CD8-positive, alpha-beta memory T cell (primary cell): ENCODE measurements at places on chromosomes 3 and 15. TPM values are rescaled to one million over a fixed set of nuclear protein-coding genes. Genes with fewer than 3 reads are reported as not detected.

GRCh38 chr3:190239325-190239724 lies 82.9 kb downstream of the CLDN1 start:
- DNase-seq = no peak

The ATG7 gene
- total RNA-seq = 28.2 TPM

DNA sequence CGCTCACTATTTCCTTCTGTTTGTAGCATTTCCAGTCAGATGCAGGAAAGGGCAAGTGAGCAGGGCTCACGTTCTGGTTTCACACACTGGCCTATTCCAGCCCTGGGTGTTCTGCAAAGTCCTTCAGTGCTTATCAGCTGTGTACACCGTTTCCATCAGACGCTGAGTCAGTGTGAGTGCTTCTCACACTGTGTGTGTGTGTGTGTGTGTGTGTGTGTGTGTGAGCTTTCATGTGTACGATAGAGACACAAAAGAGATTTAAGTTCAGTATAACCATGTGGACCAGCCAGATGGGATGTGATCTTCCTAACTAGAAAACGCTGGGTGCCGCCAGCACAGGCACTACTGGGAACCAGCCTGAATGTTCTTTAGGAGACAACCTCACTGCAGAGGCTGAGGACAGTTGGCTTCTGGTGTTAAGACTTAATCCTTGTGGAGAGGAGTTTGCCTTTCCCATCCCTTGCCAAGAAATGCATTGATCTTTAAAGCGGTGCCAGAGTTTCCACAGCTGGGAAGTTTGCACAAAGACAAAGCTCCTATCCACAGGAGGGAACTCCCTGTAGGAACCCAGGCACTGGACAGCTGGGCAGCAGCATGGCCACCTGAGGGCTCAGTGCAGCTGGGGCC lies 3.9 kb upstream of the CHSY1 start:
- DNase-seq = no peak

DNA sequence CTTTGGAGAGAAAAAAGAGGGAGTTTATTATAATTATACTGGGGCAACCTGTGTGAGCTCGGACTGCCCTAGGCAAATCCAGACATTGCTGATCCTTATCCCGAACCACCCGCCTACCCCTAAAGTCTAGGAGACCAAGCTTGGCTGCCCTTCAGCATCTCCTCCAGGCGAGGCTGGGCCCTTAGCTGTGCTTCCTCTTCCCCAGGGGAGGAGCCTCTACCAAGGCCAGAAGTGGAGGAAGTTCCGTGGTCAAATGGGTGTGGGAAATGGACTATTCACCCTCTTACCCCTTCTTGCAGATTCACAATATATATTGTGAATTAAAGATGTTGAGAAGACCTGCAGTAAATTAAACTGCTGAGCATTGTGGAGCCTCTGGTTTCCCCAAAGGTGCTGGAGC lies 158.3 kb upstream of the HES1 start:
- no peak for DNase-seq

GRCh38 chr3:193899001-193899400 lies 236.9 kb upstream of the HES1 start:
- no peak for DNase-seq

DNA sequence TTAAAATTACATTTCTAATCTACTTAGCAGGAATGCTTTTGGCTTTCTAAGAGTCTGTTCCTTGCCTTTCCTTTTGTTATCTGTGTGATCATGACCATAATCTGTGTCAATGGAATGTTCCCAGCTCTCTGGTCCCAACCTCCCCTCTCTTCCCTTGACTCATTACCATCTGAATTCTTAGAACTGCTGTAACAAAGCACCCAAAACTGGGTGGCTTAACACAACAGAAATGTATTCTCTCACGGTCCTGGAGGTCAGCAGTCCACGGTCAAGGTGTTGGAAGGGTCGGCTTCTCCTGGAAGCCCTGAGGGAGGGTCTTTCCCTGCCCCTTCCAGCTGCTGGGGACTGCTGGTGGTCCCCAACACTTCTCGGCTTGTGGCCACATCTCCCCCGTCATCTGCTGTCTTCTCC lies 81.1 kb downstream of the LRRK1 start:
- no peak for DNase-seq

The TJP1 gene
- not detected for total RNA-seq
